Right lobe of liver (tissue), 6 donors: ENCODE measurements at places on chromosomes 12 and 14.

- H3K27me3 ChIP-seq: no peaks in the 10 kb centered on the region
- no peak overlapping the region for H3K4me3 ChIP-seq
- H3K4me1 ChIP-seq: no peaks in the 10 kb centered on the region
These were observed 126.0 kb downstream of the PPFIA2 start for GRCh38 chr12:81633127-81633526.

DNA sequence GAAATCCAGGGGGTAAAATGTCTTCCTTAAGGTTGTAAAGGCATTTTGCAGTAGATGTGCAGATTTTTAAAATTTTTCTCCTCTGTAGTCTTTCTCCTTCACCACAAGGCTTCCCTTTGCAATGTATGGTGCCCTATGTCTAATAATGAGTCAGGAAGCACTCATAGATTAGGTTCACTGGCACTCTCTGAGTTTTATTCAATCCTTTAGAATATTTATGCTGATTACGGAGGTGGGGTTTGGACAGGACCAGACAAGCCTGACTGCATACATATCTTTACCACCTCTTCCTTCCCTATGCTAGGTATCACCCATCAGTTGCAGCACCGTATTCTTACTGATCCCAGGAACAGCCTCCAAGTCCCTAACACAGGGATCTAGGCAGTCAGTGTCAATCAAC, 99.5 kb downstream of the NEDD1 start:
- DNase-seq: no peak
- no peak overlapping the region for H3K4me3 ChIP-seq

- H3K4me1 ChIP-seq: no peaks in the 10 kb centered on the region
- H3K27ac ChIP-seq: no peak overlapping the region
- H3K27me3 ChIP-seq: peaks cover 71% of the 10 kb centered on the region
- no peak for DNase-seq
- no peaks in the 10 kb centered on the region for H3K36me3 ChIP-seq
These were observed 6.8 kb downstream of the SIX1 start for GRCh38 chr14:60642270-60643140.

DNA sequence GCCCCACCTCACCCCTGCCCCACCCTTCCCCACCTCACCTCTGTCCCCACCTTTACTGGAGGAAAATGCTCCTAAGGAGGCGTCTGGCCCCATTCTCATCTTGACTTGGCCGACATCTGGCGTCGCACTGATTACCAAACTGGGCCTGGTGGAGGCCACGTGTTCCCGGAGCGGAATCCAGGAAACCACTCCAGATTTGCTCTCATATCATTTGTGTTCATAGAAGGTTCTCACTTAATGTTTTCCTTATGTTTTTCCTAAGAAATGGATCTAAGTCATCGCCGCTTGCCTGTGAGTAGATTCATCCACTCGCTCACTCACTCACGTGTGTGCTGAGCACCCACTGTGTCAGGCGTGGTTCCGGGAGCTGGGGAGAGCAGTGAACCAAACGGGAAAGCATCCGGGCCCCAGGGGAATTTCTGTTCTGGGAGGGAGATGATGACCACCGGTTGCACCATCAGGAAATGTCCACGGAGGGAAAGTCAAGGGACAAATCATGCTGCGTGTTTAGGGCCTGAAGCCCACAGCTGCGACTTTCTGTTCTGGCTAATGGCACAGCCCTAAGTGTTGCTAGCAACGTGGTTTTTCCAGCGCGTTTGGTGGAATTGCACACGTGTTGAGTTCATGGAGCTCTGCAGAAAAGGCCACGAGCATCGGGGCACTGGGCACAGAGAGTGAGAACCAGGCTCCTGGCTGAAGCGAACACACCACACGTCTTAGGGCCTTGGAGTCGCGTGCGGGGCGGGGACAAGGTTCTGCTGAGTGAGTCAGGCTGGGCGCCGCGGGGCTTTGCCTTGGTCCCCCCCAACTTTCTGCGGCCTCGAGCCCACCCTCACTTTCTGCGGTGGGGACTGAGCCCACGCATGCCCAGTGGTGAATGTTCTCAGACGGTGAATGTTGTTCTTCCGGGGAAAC, 57.7 kb downstream of the ADGRD1 start:
- peak overlapping the region; percentile 26 for H3K27ac ChIP-seq
- no peak for DNase-seq
- H3K4me1 ChIP-seq: peaks cover 33% of the 10 kb centered on the region
- no peak overlapping the region for H3K4me3 ChIP-seq
- H3K27me3 ChIP-seq: no peaks in the 10 kb centered on the region
- no peaks in the 10 kb centered on the region for H3K36me3 ChIP-seq

DNA sequence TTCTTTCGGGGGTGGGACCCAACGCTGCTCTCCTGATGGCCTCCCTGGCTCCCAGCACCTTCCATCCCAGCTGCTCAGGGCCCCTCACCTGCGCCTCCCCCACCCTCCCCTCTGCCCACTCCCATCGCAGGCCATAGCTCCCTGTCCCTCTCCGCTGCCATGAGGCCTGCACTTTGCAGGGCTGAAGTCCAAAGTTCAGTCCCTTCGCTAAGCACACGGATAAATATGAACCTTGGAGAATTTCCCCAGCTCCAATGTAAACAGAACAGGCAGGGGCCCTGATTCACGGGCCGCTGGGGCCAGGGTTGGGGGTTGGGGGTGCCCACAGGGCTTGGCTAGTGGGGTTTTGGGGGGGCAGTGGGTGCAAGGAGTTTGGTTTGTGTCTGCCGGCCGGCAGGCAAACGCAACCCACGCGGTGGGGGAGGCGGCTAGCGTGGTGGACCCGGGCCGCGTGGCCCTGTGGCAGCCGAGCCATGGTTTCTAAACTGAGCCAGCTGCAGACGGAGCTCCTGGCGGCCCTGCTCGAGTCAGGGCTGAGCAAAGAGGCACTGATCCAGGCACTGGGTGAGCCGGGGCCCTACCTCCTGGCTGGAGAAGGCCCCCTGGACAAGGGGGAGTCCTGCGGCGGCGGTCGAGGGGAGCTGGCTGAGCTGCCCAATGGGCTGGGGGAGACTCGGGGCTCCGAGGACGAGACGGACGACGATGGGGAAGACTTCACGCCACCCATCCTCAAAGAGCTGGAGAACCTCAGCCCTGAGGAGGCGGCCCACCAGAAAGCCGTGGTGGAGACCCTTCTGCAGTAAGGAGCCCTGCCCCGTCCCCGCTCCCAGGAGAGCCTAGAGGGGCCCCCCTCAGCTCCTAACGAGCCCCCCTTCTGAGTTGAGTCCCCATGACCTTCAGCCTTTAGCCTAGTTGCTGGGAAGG, at the start of gene HNF1A:
TSS of gene HNF1A (plus strand) at position 248 of the 924 bp plus-strand sequence. CDS start at position 474, 226 bp downstream.
- DNase-seq: peak; percentile 87
- peak within 1 kb of the TSS; percentile 79 for H3K4me3 ChIP-seq
- H3K27me3 ChIP-seq: no peaks in the 10 kb centered on the region
- H3K27ac ChIP-seq: peak within 1 kb of the TSS; percentile 94
- peaks cover 6% of the 10 kb centered on the region for H3K36me3 ChIP-seq

- no peaks in the 10 kb centered on the region for H3K36me3 ChIP-seq
- no peaks in the 10 kb centered on the region for H3K27me3 ChIP-seq
- DNase-seq: no peak
- H3K4me1 ChIP-seq: no peaks in the 10 kb centered on the region
- H3K4me3 ChIP-seq: no peak overlapping the region
These were observed 7.2 kb downstream of the EFCAB11 start for GRCh38 chr14:89947344-89947743.
